Testis (tissue), 5 donors: ENCODE measurements at places on chromosomes 2 and 18.
A peak's percentile ranks its signal among the peaks of the same experiment; 100 is the strongest.

DNA sequence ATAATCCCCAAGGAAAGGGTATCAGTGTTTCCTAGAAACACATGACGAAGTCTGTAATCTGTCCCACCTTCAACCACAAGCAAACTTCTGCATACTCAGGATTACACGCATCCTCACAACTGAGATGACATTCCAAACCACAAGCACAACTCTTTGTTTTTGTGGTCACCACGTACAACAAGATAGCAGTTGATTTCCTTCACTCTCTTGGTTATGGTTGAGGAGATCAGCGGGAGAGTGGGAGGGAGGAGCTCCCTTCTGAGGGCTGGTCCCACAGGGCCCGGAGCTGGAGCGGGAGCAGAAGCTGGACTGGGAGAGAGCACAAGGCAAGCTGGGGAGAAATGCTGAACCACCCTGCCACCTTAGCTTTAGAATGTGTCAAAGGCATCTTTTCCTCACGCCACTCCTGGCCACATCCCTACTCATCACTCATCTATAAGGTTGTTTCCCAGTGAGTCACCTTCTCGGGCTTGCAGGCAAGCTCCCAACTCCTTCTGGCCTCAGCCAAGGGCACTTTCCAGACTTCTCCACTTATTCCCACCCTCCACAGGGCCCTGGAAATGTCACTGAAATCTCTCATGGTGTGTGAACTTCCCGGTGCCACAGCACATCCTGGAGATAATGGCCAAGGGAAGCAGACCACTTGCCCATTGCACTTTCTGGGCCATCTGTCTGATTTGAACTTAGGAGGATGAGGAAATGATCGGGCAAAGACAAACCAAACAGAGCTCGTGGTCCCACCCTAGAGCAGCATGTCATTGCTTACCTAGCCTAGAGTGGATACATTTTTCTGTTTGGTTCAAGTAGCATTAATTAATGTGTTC lies 98.9 kb upstream of the LGALSL start:
- DNase-seq, result no peak

- no peak for DNase-seq
Observed at GRCh38 chr2:151978709-151979108, 120.1 kb downstream of the CACNB4 start.

- DNase-seq, result no peak
Observed at GRCh38 chr2:127560931-127561280, 25.4 kb downstream of the MYO7B start.

GRCh38 chr2:159179096-159179495 lies 107.4 kb downstream of the WDSUB1 start:
- no peak for DNase-seq

GRCh38 chr2:125227843-125228392 lies 1202.8 kb downstream of the CNTNAP5 start:
- DNase-seq, result no peak

DNA sequence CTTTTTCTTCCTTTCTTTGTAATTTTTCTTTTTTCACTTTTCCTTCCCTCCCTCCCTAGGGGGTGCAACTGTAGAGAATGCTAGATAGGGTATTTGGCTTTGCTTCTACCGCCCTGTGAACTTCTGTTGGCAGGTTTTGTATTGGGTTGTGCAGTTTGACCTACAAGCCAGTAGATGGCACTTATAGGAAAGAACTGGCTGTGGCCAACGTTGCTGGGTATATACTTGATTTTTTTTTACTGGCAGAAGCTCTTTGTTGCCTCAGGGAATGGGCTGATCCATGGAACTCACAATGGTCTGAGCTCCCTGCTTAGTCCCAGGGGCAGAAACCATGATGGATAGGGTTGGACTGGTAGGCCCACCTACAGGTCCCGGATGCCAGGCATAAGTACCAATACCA lies 1019.5 kb upstream of the LRRTM1 start:
- DNase-seq, result peak; percentile 21

- DNase-seq, result no peak
Observed at GRCh38 chr2:113276216-113276760, 2.4 kb downstream of the PAX8 start.

DNA sequence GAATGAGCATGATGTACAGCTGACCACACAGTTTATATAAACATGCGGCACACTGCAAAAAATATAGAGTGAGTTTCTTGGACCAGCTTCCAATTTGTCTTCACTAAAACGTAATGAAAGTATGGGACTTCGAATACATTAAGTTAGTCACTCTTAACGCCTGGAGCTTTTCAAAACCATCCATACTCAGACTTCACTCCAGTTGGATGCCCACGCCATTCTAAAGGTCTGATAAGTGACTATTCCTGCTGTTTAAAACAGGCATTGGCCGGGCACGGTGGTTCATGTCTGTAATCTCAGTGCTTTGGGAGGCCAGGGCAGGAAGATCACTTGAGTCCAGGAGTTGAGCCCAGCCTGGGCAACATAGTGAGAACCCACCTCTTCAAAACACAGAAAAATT lies 84.6 kb downstream of the MYL12B start:
- no peak for DNase-seq

GRCh38 chr2:208488686-208489564 lies 82.3 kb downstream of the PTH2R start:
- no peak for DNase-seq

- no peak for DNase-seq
Observed at GRCh38 chr2:239225371-239225851, 175.4 kb downstream of the HDAC4 start.

GRCh38 chr18:32441533-32441932 lies 29.1 kb downstream of the GAREM1 start:
- no peak for DNase-seq

GRCh38 chr2:64023485-64024258 lies 4.4 kb upstream of the VPS54 start:
- no peak for DNase-seq

- no peak for DNase-seq
Observed at GRCh38 chr18:37922162-37922561, 356.6 kb upstream of the CELF4 start.

GRCh38 chr2:42510608-42511243 lies 16.9 kb upstream of the KCNG3 start:
- no peak for DNase-seq

DNA sequence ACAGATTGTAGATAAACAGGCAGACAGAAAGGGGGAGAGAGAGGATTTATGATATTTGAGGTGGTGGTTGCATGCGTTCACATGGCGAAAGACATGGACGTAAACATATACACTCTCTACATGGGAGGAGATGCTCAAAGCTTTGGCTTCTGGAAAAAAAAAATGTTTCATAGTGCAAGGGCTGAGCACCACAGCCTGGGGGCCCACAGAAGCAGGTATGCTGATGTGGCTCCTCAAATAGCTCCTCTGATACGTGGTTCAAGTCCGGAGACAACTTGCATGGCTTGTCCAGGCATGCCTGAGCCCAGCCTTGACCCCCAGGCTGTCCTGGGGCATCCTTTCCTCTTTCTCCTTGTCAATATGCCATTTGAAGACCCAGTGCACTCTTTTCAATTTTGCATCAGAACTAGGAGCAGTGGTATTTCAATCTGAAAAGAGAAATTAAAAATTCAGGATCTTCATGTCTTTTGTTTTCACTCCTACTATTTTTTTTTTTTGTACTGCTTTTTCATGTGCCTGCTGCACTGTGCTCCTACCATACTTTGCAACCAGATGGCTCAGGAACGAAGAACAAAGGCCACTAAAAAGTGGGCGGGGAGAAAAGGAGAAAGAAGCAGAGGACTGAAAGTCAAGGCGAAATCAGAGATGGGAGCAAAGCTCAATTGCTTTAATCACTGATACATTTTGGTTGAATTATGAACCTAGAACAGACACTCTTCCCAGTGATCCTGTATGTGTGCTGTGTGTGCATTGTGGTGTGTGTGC lies 495.7 kb upstream of the TCF4 start:
- DNase-seq, result no peak

- DNase-seq, result no peak
Observed at GRCh38 chr2:164839914-164840457, 1.6 kb downstream of the COBLL1 start.

GRCh38 chr18:32770054-32770665 lies 2.7 kb downstream of the KLHL14 start:
- DNase-seq, result no peak

GRCh38 chr2:160406591-160407392 lies 86.8 kb downstream of the RBMS1 start:
- DNase-seq, result peak; percentile 77

GRCh38 chr2:106812841-106813240 lies 73.1 kb downstream of the ST6GAL2 start:
- DNase-seq, result no peak

DNA sequence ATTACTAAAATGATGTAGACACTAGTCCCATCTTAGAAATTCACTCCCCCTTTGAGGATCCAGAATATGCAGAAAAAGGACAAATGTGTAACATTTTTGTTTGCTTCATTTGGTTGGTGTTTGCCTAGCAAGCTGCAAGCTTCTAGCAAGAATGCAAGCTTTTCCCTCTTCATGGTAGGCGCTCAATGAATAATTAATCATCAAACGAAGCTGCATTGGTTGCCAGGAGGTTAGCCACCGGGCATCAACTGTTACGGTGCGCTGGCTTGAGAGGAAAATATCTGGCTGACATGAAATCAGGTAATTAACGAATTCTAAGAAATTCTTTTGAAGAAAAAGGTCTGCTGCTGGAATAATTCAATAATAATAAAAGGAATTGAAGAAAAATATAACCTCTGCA lies 341.0 kb upstream of the KYNU start:
- no peak for DNase-seq

GRCh38 chr2:241966647-241967466 lies 97.3 kb downstream of the RTP5 start:
- DNase-seq, result no peak

GRCh38 chr2:204019572-204020501 lies 83.3 kb downstream of the ICOS start:
- no peak for DNase-seq

GRCh38 chr18:25798046-25798445 lies 292.4 kb downstream of the SS18 start:
- DNase-seq, result no peak

DNA sequence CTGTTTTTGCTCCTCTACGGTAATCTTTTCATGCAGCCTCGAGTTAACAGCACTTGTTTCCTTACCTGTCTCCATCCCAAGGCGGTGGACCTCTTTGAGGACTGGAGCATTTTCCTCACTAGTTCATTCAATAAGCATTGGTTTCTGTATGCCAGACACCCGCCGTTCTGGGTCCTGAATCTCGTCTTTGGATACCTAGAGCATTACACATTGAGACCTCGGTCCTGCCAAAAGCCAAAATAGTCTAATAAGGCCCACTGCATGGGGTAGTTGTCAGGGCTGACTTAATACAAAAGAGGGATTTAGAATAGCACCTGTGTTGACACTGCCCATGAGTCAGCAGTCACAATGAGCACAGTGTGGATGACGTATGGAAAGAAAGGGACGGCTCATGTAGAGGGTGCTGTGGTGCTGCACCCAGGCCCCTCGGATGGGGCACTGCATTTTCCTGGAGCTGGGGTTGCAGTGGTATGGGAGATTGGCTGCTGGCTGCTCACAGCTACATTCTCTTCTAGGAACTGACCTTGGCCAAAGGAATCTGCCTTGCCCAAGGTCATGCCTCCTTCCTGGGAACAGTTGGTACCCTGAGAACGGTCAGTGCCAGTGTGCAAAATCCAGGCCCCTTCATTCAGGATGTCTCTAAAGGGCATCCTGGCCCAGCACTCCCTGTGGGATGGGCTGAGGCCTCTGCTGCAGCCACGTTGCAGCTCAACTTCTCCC lies 126.9 kb upstream of the NCK2 start:
- DNase-seq, result no peak

DNA sequence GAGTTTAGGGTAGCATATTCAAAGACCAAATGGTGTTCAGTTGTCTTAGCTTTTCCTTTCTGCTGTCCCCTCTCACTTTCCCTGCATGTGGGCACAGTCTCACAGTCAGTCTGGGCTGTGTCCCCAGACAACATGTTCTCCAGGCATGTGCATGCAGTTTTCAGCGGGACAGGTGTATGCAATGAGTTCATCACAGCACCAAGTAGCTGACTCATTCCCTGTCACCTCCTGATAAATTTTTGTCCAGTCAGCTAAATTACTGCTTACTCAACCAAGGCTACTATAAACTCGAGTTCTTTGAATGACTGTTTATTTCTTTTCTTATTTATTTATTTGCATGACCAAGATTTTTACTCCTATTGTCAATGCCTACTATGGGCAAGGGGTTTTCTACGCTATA lies 148.8 kb upstream of the CDH19 start:
- no peak for DNase-seq

DNA sequence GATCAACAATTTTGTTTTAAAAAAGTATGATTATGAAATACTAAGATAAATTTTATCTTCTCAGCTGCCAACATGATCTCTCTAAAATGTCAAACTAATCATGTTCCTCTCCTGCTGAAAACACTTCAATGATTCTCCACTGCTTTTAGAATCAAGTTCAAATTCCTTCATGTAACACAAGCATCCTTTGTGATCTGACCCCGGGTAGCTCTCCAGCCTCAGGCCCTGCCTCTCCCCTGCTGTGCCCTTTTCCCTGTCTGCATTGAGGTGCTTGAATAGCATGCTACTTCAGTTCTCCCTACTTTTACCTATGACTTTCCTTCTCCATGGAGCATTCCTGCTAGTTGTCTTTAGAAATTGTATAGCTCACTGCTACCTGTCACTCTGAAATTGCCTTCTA lies 274.8 kb downstream of the PDE11A start:
- no peak for DNase-seq

- DNase-seq, result peak; percentile 61
Observed at GRCh38 chr2:8754106-8754776, 72.4 kb downstream of the ID2 start.
